Right cardiac atrium (tissue), 5 donors: ENCODE measurements at places on chromosomes 7 and 10. TPM values are rescaled to one million over a fixed set of nuclear protein-coding genes. Genes with fewer than 3 reads are reported as not detected.
A peak's percentile ranks its signal among the peaks of the same experiment; 100 is the strongest.

UBE2H gene
- total RNA-seq: 79.0 TPM

MRPS24 gene
- total RNA-seq: 160 TPM

CALML3 gene
- total RNA-seq: not detected

DNA sequence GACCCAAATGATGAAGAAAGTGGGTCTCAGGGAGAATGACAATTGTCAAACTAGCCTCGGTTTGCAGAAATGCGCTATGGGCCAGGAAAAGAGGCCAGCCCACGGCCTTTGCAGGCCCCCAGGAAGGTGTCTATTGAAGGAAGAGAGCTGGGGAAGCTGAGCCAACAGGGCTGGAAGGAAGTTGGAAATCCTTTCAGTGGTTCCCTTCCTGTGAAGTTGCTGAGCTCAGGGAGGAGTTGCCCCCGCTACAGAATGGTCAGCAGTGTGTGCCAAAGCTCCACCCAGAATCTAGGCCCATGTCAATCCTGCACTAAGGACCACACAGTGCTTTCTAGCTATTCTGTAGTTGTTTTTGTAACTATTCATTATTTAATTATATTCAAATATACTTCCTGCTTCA is 91.6 kb upstream of the ANLN start:
- DNase-seq: no peak

DNA sequence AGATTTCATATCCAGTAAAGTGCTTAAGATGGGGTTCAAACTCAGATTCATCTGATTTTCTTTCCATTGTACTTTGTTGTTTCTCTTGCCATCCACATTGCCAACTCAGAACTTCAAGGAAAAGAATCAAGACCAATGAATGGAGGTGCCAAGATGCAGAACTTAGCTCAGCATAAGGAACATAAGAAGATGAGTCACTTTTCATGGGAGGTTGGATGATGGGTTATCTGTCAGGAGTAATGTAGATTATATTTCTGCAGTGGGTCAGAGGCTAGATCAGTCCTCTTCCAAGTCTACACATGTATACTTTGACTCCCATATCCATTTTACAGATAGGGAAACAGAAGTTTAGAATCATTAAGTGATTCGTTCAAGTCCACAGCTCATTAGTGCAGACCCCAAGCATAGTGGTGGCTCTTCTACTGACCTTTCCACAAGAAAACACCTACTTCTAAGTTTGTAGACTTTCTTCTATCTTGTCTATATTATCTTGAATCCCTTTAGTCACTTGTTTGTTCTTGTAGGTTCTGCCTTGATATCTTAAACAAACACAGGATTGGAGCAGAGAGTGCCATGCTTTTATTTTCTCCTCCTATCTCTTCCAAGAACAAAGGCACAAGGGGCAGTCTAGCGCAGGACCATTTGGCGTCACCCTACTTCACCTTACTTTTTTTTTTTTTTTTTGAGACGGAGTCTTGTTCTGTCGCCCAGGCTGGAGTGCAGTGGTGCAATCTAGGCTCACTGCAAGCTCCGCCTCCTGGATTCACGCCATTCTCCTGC is 14.0 kb upstream of the ADD3 start:
- DNase-seq: no peak

GRCh38 chr7:5424749-5425506 is 1.3 kb upstream of the TNRC18 start:
- peak; percentile 90 for DNase-seq

- DNase-seq: no peak
Observed at GRCh38 chr7:69814421-69814962, 216.2 kb downstream of the AUTS2 start.

- DNase-seq: no peak
Observed at GRCh38 chr10:66777665-66778064, 148.2 kb upstream of the LRRTM3 start.

DNA sequence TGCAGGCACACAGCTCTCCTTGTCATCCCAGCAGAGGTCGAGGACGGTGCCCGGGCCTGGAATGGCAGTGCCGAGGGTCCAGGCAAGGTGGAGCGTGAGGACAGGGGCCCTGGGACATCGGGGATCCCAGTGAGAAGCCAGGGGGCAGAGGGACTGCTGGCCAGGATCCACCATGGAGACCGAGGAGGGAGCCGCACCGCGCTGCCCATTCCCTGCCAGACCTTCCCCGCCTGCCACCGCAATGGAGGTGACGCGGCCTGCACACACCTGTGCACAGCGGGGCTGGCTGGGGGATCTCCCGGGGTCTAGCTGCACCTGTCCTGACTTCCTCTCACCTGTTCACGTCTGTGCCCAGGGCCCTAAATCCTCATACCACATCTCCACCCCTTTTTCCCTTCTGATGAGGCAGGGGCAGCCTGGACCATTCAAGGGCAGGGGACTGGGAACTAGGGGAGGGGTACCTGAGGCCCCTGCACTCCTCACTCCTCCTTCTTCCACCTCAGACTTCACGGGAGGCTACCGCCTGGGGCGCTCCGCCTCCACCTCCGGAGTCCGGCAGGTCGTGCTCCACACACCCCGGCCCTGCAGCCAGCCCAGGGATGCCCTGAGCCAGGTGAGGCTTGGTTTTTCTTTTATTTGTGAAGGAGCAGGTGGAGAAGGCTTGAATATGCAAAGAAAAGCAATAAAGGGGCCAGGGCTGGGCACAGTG is 6.9 kb downstream of the NYAP1 start:
- no peak for DNase-seq

DNA sequence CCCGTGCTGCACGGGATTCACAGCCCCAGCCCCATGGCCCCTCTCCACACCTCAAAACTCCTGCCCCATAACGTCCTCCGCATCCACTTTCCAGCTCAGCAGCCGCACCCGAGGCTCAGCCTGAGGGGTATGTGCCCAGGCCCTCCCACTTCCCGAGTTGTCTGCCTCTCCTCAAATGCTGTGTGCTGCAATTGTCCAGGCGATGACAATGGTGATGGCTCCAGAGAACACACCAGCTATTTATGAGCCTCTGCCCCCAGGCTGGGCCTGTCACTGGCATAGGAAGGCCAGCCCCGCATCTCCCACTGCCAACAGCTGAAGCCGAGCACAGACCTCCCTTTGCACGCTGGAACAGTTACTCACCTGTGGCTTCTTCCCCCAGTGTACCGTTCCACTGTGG is 2.4 kb upstream of the LDB3 start:
- peak; percentile 78 for DNase-seq

DNA sequence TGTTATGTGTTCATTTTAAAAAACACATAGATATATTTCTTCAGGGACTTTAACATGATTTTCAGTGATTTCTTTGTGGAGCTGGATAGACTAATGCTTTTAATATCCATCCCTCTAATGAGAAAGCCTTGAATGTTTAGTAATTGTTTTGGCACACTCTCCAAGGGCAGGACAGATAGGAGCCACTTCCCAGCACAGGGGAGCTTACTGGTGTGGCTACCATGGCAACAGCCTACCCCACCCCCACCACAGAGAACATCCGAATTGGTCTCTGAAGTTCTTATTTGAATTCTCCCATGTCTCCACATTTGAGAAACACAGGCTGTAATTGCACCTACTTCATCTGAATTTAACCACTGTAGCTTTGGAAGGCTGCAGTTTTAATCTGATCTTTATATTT is 87.7 kb downstream of the PRKG1 start:
- peak; percentile 49 for DNase-seq

GRCh38 chr10:106181501-106181900 is 983.0 kb downstream of the SORCS1 start:
- DNase-seq: no peak

DNA sequence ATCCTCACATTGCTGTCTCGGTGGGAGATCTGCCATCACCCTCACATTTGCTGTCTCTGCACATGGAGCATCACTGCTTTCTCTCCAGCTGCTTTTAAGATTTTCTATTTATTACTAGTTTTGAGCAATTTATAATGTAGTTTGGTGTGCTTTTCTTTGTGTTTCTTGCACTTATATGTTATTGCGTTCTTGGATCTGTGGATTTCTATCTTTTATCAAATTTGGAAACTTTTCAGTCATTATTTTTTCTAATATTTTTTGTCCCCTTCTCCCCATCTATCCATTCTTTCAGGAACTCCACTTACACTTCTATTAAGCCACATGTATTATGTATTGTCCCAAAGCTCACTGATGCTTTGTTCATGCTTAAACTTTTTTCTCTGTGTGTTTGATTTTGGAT is 108.9 kb downstream of the FOXL3 start:
- DNase-seq: no peak

- DNase-seq: no peak
Observed at GRCh38 chr10:70603449-70603801, 884 bp upstream of the PRF1 start.

DNA sequence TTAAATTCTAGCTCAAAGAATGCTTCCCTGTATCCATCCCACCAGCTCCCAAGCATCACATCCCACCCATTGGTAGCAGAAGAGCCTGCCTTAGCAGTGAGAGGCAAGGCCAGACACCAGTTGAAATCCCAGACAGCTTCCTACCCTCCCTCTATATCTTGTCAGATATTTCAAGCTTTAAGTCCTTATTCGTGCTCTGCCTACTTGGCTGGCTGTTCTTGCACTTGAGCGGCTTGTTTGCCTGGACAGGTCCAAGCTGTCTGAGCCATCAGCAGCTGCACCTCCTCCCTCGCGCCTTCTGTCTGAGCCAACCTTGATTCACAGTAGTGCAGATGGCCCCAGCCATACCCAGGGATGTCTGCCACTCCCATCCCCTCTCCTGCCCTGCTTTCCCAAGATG is 16.4 kb downstream of the LRRC4 start:
- no peak for DNase-seq
